ENCODE measurements at places on chromosomes 13 and 19.

DNA sequence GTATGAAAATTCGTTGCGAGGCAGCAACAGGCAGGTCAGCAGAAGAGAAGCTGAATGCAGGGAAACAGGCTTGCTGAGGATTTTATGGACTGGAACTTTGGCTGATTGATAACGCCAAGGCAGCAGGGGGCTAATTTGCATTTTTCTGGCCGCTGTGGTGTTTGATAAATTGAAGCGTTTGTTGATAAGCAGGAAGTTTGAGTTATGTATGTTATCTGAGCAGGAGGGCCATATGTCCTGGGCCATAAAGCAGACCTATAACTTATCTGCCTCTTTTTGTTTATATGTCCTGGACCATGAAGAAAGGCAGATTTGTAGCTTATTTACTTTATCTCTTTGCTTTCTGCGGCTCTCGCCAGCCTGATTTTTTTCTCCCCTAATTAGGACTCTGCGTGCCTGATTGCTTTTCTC lies 65.9 kb downstream of the ZNF627 start:
- no peak for DNase-seq

DNA sequence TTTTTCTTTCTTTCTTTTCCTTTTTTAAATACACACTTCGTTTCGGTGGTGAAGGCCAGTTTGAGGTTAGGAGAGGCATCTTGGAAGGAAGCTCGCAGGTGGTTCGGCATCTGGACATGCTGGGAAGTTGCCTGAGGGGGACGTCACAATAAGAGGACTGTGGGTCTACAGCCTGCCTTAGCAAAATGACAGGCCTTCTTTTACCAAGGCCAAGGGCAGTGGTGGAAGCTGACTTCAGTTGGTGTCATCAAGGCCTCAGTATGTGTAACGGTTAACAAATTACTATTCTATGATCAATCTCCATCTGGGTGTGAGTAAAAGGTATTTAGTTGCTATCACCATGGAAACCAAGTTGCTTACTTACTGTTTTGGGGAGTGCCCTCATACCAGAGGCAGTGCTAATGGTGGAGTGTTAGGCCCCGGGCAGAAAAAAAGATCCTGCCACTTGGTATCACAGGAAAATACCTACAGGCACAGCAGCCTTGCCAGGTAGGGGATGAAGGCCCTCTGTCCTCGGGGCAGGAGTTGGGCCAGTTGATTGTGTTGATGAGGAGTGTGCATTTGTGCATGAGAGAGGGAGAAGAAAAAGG lies 10.3 kb downstream of the ACTN4 start:
- DNase-seq, result no peak

DNA sequence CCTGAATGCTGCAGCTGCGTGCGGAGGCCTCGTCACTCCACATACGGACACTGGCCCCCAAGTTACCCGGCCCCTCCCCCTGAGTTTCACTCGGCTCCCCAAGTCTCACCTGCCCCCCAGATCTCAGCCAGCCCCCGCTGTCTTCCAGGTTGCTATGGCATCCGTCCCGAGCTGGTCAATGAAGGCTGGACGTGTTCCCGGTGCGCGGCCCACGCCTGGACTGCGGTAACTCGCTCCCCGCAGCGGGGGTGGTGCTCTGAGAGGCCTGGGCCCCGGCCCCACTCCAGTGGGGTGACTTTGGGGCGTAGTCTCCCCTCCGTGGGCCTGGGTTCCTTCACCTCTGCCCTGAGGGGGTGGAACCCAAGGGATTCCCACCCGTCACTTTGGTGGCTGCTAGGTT lies 168.2 kb downstream of the KDM4B start:
- DNase-seq, result no peak

DNA sequence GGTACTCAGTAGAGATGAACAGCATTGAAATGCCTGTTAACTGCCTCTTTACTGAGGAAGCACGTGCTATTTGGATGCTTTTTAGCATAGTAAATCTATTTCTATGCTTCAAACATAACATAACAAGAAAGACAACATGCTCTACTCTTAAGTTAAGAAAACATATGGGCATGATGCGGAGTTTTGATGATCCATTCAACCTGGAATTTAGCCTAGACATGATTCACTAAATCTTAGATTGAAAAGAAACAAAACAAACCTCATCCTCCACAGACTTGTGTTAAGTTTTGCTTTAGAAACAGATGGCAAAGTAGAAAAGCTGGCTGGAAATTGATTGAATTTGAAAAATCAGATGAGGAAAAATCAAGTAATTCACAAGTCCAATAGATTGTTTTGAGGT lies 593.8 kb downstream of the OLFM4 start:
- no peak for DNase-seq

DNA sequence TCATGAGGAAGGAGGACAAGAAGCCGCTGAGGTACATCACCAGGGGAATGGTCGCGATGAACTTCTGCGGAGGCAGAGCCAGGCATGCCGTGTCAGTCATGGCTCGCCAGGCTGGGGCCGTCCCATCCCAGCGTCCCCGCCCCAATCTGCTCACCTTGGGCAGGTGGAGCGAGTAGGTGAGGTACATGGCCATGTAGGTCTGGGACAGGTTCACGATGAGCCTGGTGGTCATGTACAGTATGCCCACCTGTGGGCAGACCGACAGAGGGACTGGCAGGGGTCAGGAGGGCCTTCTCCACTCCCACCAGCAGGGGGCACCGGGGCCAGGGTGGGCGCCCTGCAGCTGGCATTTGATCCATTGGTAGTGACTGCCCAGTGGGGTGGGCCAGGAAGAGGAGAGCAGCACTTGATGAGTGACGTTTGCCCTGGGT lies 8.3 kb downstream of the TEKTIP1 start:
- DNase-seq, result no peak

GRCh38 chr19:15449620-15450527 lies at the start of gene WIZ:
WIZ (minus strand) TSS chr19:15449956; CDS start chr19:15448307, 1,649 bp downstream.
- DNase-seq, result peak; percentile 81

DNA sequence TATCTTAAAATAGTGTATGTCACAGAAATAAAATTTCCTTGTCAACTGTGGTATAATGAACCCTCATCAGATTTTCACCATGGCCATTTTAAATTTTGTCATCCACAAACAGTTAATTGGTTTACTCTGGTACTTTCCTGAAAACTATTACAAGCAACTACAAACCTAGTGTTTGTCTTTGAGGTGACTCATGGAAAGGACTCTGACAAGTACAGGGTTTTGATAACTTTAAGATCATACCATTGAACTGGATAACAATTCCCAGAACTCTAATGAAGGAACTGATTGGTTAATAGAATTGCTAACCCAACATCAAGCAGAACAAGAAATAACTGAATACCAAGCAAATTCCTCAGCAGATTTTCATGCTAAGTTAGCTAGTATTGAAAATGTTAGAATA lies 237.7 kb upstream of the IPO5 start:
- DNase-seq, result no peak

GRCh38 chr19:17989425-17990094 lies 18.4 kb upstream of the ARRDC2 start:
- DNase-seq, result no peak

- DNase-seq, result no peak
Measured at GRCh38 chr13:107379407-107380155, 811.6 kb upstream of the ARGLU1 start.

GRCh38 chr13:47455626-47456025 lies 545.4 kb downstream of the SUCLA2 start:
- DNase-seq, result no peak

GRCh38 chr13:52975161-52975560 lies 53.5 kb upstream of the OLFM4 start:
- no peak for DNase-seq

DNA sequence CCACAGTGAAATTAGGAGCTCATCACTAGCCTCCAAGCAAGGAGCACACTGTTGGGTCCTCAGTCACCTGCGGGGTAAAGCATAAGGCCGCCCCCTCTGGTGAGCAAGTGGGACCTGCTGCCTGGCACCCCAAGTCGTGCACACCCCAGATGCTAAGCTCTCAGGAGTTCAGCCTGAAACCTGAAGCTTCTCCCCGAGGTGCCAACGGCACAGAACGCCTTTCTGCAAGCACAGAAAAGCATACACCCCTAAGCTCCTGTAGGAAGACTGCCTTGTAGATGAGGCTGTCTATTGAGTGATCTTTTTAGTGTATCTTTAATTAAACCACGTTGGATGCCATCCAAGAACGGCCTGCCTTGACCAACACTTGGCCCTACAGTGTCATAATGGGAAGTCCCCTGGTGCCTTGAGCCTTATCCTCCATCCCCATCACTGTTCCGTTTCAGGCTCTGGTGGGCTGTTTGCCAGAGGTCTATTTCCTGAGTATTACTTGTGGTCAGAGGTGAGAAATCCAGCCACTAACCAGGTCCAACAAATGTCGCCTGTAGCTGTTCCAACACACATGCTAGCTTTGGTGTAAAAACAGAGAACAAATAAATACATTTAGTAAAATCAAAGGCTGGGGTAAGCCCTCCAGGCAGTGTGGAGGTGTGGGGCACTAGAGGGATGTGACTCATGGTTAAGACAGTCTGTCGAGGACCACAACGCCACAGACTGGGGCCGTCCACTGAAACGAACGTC lies 44.8 kb downstream of the C13orf42 start:
- no peak for DNase-seq

DNA sequence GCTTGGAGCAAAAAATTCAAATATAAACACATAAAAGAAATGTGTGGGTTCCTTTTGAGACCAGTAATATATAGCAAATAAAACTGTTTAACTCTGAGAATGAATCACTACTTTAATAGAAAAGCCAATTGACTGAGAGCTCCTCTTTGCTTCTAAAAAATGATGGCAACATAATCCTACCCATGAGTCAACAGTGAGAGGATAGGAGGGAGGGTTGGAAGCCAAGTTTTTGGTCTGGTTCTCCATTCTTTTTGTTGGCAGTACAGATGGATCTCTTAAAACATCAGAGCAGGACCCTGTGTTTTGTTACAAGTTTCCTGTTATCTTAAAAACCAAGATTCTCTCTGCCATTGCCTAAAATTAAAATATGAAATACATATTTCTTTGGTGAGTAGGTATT lies 50.0 kb upstream of the POSTN start:
- no peak for DNase-seq

DNA sequence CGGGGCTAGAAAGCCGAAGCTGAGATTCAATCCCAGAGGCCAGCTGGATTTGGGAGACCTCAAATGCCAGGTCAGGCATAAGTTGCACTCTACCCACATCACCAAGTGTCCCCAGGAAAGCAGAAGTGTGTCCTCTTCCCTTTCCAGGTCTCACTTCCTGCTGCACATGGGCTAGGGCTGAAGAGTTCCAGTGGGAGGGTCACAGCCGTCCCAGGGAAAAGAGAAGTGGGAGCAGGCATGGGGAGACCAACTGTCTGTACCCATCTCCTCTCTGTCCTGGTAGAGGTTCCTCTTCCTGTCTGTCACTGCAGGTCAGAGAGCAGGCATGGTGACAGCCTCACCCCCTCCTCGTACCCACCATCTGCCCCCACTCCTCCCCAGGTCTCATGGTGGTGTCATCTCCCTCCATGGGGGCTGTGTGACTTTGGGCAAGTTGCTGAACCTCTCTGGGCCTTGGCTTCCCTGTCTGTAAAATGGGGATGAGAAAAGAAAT lies 14.8 kb downstream of the AXL start:
- no peak for DNase-seq

DNA sequence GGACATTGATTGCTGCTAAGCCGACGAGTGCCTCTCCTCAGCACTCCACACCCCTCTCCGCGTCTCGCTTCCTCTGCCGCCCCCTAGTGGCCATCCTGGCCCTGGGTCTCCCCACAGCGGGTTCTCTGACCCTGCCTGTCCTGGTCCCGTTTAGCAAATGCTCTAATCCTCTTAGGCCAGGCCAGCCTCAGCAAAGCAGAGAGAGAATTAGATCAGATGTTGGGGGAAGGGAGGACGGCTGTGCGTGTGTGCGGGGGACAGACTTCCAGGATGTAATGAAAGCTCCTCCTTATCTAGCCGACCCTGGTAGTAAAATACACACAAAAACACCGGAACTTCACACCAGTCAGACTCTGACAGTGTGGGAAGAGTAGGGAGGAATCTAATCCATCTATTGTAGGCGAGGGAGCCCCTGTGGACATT lies 4.5 kb downstream of the TPRX2 start:
- peak; percentile 99 for DNase-seq

DNA sequence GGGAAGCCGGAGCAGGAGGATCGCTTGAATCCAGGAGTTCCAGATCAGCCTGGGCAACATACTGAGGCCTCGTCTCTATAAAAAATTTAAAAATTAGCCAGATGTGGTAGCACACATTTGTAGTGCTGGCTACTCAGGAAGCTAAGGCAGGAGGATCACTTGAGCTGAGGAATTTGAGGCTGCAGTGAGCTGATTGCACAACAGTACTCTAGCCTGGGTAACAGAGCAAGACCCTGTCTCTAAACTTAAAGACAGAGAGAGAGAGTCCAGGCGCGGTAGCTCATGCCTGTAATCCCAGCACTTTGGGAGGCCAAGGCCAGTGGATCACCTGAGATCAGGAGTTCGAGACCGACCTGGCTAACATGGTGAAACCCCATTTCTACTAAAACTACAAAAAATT lies 4.4 kb downstream of the IFNL3 start:
- DNase-seq, result no peak

- DNase-seq, result no peak
Measured at GRCh38 chr13:78592584-78592983, 10.8 kb downstream of the POU4F1 start.

DNA sequence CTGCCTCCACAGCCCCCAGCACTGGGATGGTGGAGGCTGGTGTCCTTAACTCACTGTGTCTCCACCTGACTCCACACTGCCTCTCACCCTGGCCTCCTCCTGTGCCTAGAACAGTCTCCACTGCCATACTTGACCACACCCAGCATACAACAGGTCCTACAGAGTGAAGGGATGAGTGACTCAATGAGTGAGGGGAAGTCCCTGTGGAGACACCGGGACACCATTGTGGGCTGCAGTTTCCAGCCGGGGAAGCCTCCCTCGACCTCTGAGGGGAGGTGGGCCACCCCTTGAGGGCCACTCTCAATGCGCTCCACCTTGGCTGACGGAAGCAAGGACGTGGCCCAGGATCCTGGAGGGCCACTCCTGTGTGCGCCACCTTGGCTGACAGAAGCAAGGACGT lies 2.8 kb upstream of the ZNF135 start:
- no peak for DNase-seq

- DNase-seq, result peak; percentile 36
Measured at GRCh38 chr19:33507021-33507956, 14.3 kb downstream of the PEPD start.

- peak; percentile 36 for DNase-seq
Measured at GRCh38 chr13:110138010-110138699, 168.8 kb downstream of the COL4A1 start.

DNA sequence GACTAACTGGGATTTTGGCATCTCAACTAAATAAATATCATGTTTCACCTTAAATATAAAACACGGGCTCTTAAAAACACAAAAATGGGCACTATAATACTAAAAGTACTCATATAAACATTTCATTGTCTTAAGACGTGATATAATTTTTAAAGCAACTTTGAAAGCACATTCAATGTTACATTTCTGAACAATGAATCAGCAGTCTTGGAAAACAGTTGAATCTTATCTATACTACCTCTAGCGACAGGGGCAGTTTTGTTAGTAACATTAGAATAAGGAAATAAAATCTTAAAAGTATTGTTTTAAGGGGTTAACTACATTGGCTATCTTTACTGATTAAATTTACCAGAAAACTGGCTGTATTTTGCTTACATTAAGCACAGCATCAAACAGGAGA lies 156.9 kb downstream of the UGGT2 start:
- DNase-seq, result no peak
